ENCODE measurements at places on chromosomes 3 and 15.

DNA sequence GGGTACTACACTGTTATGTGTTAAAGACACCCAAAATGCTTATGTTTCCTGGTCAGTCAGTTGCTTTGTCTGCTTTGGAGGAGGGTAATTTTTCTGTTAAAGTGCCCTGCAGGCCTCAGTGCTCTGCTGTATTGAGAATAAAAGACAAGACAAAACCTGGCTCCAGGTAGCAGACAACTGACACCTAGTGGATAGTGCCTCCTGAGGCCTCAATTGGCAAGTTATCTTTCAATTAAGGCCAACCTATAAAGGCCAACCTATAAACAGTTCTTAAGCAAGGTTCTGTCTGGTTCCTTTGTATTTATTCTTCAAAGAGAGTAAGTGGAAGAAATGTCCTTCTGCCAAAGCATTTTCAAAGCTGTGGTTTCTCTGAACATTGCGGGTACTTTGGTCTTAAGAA lies 773.8 kb downstream of the MECOM start:
- DNase-seq = no peak

DNA sequence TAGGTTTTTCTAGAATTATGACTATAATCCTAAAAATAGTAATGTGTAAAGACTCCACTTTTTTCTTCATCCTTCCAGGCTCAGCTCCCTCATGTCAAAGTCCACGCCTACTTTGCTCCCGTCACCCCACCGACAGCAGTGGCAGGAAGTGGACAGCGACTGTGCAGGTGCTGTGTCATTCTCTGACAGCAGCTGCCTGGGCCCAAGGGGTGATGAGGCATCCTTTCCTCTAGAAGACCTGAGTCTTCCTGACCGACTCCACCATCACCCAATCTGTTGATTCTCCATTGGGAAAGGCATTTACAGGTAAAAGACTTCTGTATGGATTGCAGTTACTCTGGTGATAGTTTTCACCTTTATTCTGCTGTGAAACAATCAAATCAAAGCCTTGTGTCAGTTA lies 54.8 kb downstream of the UBP1 start:
- no peak for DNase-seq

- no peak for DNase-seq
Measured at GRCh38 chr3:11145888-11146287, 8.4 kb upstream of the HRH1 start.

DNA sequence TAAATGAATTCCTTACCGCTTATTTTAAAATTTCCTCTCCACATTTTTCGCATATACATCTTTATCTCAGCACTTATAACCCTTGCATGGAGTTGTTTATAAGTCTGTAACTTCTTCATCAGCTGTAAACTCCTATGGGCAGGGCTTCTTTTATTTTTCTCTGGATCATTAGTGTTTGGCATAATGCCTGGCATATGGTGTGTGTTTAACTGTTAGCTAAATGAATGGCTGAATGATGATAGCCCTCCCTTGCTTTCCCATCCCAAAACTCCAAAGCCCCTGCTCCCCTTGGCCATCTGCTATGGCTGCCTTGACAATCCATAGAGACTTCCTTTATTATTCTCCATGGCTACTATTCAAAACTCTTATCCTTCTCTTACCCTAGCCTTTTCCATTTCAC lies 48.1 kb upstream of the SEMA6D start:
- DNase-seq = no peak

DNA sequence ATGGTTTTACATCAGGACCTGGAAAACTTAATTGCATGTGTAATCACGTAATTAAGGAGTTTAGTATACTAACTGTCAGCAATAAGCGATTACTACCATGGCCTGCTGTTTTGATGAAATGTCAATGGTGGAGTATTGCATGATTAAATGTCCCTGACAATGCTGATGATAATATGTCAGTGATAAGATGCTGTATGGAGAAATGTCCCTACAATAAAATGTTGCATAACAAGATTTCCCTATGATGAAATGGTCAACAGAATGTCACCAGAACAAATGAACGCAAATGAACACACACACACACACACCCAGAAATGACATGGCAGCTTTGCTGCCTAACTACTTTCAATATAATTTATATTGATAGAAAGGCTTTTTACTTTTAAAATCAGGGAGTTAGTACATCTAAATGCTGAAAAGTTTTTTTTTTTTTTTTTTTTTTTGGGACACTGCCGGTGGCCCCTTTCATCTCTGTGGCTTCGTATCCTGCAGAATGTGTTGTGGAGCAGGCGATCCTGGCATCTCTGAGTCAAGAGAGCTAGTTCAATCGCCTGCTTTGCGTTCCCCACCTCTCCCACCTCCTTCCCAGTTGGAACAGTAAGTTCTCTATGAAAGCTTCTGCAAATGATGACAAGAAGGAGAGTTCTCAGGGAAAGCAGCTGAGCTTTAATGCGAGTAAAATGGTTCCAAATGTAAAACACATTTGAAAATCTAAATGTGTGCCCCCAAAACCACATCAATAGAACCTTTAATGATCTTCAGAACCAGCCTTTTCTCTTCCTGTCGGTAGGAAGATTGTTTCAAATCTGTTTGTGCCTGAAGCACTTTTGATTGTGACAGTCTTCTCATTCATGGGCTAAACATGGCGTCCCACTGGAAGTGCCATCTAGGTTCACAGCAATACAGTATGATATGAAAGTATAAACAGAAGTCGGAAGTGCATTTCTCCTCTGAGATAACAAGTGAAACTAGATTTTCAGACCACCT lies 170.1 kb upstream of the GBE1 start:
- DNase-seq = no peak

DNA sequence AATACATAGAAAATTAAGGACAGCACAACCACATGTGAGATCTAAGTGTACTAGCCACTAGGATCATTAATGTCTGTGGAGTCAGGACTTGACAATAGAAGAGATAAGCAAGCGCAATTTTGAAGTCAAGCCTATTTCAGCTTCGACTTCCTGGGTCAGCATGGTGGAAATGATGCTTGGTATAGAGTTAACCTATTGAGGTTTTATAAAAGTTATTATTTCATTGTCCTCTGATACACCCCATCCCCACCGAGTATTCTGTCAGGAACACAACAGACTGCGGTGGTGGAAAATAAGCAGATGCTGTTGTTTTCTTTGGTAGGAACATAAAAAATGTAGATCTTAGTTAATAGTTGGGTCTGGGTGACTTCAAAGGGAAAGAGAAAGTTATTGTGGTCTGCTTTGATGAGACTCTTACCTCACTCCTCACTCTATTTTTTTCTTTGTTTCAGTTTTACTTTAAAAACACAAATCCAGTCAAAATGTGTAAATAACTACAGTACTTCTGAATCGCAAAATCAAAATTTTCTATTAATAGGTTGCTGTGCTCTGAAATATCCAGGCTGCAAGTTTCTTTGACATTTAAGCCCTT lies 82.1 kb downstream of the IL5RA start:
- DNase-seq = no peak

GRCh38 chr15:75925440-75925839 lies 21.8 kb downstream of the FBXO22 start:
- no peak for DNase-seq

GRCh38 chr3:172577987-172578570 lies 54.8 kb upstream of the TNFSF10 start:
- DNase-seq = no peak

DNA sequence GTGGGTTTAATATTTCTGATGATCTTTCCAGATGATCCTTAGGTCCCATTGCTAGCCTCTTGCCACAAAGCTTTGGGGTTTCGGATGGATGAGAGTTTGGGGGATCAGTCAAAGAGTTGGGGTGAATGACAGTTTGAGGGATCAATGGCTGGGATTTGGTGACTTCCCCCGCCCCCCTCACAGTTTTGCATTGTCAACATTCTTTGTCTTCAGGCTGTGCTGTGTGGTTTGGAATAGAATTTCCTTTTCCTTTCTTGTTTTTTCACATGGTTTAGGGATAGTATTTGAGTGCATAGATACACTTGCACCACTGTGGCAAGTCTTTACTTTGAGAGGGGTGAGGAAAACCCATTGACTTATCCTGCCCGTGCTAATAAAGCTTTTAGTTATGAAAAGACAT lies 14.3 kb downstream of the MEF2A start:
- DNase-seq = no peak

- DNase-seq = no peak
Measured at GRCh38 chr3:21729888-21730459, 21.0 kb downstream of the ZNF385D start.

Data from anterior cingulate cortex (tissue), 58 donors.